Smooth muscle cell of bladder (primary cell): ENCODE measurements at places on chromosomes 11 and 22. TPM values are rescaled to one million over a fixed set of nuclear protein-coding genes. Genes with fewer than 3 reads are reported as not detected.

Gene OR51E2
- 0.09 TPM in 1 of 2 replicates, not detected in the other for total RNA-seq

Gene APOL1
- total RNA-seq = 30.2 and 44.3 TPM in 2 replicates

Gene ZNF280B
- total RNA-seq = 0.28 and 0.46 TPM in 2 replicates

Gene IRAG1
- total RNA-seq = 14.4 and 22.9 TPM in 2 replicates

Gene OR52N4
- total RNA-seq = not detected in 2 replicates
